ENCODE measurements at places on chromosomes 16 and 17.
A peak's percentile ranks its signal among the peaks of the same experiment; 100 is the strongest.

DNA sequence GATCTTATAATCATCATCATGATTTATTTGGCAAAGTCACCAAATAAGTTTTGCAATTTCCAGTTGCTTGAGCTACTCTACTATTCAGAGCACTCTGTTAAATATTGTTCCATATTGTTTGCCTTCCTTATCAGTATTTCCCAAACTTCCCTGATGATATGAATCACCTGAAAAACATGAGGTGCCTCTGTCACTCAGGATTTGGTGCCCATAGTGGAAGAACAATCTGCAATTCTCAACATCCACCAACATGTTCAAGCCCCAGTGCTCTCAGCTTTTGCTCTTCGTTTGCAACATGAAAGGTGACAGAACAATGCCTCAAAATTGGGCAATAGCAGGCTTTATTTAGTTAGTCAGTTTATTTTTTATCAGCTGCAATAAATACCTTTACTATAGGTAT is 28.6 kb upstream of the WSB1 start:
- no peak for DNase-seq

DNA sequence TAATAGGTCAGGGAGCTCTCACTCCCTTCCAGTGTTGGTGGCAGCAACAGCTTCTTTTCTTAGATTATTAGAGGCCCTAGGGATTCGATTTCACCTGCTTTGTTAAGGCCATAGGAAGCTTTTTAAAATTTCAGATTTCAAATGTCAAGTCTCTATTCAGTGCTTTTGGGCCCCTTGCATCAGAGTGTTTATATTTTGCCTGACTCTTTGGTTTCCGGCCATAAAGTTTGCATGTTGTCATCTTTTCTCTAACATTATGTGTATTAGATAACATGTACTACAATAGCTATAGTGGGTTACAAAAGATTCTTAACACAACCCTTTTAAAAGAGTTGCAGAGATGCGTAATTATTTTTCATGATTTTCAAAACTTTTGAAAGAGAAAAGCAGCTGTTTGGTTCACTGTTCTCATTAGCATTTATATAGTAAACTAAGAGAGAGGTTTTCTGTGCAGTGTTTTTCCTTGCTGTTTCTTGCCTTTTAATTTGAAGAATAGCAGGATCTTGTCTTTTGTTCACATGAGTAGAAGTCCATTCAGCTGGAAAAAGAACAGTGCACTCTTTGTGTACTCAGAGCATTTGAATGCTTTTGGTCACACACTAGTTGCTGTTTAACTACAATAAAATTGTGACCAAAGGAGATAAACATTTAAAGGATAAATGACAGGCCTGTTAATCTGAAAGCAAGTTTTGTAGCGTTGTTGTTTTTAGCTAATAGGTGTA is 52.5 kb downstream of the FTO start:
- DNase-seq = no peak

DNA sequence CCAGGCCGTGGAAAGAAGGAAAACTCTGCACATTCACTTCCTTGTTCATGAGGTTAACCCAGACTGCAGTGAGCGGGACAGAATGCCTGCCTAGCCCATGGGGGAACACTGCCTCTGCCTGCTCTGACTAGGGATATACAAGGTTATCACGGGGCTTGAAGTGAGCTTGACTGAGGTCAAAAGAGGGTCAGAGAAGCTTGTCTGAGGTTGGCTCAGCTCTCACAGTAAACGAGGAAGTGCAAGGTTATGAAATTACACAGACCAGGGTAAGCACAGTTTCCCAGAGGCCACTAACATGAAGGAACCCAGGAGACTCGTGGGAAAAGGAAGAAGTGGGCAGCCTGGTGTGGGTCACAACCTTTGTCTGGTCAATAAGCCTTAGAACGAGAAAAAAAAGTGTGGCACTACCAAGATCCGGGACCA is 28.7 kb downstream of the HIC1 start:
- DNase-seq = no peak

DNA sequence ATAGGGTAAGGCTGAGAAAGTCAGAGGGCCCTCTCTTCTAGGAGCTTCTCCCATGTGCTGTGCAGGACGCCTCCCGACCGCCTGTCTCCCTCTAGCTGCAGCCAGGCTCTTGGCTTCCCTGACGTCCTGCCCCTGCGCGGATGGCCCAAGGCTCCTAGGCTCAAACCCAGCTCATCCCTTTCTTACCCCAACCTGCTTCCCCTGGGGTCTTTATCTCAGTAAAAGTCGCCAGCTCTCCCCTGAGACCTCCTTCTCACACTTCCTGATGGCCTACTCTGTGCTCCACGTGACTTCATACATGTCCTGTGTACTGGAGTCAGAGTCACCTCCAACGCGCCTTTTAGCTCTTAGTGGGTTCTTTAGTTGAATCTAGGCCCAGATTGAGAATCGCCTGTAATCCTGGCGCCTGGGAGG is 1.1 kb upstream of the ZNF747 start:
- DNase-seq = peak; percentile 67

DNA sequence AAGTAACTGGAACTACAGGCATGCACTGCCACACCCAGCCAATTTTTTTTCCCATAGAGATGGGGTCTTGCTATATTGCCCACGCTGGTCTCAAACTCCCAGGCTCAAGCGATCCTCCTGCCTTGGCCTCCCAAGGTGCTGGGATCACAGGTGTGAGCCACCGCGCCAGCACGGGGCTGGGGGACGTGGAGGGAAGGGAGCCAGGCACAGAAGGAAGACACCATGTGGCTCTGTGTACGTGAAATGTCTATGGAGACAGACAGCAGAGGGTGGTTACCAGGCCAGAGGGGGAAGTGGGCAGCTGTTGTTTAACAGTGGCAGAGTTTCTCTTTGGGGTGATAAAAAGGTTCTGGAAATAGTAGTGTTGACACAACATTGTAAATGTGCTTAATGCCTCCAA is 4.6 kb upstream of the PIEZO1 start:
- no peak for DNase-seq

- DNase-seq = no peak
These were observed 249.3 kb downstream of the MRTFB start for GRCh38 chr16:14320406-14320805.

DNA sequence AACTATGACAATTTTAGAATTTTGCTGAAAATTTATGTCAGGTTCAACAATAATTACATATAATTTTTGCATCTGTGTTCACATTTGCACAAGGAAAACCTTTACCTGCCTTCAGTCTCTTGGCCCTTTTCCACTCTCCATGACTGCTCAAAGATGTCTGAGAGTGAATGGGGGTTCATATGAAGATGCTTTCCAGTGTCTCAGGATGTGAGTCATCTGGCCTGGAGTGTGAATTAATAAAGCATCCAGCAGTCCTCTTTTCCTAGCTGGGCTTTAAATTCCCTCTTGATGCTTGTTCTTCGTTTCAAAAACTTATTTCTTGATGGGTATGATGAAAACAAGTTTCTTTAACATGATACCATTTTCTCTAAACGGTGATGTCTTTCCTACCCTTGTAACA is 99.9 kb downstream of the CDK5R1 start:
- DNase-seq = no peak

GRCh38 chr16:28300327-28300726 is 8.0 kb downstream of the SBK1 start:
- no peak for DNase-seq

DNA sequence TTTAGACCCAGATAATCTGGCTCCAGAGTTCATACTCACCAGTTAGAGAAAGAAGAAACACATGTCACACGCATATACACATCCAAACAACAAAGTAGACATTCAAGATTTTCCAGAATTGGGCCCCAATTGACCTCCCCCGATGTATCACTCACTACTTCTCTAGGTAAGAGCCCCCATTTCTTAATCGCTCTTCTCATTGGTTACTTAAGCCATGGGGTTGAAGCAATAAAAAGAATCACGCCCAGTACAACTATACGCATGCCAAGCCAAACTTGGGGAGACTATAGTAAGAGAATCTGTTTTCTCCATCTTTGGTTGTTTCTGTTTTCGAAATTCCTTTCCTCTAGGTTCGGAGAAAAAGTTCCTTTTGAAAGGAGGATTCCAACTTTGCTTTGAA is 565 bp downstream of the DDX52 start:
- no peak for DNase-seq

DNA sequence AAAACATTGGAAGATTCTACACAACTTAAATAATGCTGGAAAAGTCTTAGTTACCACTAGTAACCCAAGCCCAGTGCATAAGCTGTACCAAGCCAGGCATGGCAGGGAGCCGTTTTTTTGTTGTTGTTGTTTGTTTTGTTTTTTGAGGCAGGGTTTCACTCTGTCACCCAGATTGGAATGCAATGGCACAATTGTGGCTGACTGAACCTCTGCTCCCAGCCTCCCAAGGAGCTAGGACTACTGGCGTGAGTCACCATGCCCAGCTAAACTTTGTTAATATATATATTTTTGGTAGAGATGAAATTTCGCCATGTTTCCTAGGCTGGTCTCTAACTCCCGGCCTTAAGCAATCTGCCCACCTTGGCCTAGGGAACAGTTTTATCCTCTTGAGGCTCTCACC is 564 bp upstream of the TMIGD1 start:
- no peak for DNase-seq

DNA sequence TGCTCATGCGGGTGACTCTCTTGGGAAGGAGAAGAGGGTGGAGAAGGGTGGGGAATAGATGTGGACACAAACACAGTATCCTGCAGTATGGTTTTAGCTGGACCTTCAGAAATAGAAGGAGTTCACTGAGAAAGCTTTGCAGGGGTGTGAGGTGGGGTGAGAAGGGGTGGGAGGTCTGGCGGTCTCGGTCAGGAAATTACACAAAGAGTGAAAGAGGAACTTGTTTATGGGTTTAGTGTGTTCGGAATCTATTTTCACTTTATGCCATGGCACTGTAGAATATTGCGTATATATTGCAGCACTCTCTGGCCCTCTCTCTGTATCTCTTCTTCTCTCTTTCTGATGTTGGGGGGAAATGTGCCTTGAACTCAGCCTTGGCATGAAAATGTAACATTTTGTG is 148.2 kb upstream of the GOT2 start:
- DNase-seq = no peak

DNA sequence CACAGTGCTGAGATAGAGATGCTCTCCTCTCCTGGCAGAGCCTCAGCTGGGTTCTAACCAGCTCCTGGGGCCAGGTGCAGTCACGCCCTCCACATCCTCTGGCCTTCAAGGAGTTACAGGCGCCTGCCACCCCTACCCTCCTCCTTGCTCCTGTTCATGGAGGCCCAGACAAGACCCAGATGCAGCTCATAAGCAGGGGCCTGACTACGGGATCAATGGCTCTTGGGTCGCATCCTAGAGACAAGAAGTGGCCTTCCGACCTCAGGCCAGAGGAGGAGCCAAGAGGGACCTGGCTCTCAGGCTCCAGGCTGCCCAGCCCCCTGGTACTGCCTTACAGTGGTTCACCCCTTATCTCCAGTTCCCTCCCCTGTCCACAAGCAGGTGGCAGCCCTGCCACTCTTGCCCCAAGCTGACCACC is 23.0 kb downstream of the ARHGAP27 start:
- no peak for DNase-seq

- DNase-seq = no peak
These were observed 17.8 kb upstream of the CIBAR2 start for GRCh38 chr16:85129876-85130704.

GRCh38 chr16:71338632-71339031 is 19.9 kb upstream of the CALB2 start:
- no peak for DNase-seq

DNA sequence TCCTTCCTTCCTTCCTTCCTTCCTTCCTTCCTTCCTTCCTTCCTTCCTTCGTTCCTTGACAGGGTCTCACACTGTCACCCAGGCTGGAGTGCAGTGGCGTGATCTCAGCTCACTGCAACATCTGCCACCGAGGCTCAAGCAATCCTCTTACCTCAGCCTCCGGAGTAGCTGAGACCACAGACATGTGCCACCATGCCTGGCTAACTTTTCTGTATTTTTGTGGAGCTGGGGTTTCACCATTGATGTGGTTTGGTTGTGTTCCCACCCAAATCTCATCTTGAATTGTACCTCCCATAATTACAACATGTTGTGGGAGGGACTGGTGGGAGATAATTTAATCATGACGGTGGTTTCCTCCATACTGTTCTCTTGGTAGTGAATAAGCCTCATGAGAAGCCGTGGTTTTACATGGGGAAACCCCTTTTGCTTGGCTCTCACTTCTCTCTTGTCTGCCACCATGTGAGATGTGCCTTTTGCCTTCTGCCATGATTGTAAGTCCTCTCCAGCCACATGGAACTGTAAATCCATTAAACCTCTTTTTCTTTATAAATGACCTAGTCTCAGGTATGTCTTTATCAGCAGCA is 90.3 kb upstream of the MPHOSPH6 start:
- no peak for DNase-seq

DNA sequence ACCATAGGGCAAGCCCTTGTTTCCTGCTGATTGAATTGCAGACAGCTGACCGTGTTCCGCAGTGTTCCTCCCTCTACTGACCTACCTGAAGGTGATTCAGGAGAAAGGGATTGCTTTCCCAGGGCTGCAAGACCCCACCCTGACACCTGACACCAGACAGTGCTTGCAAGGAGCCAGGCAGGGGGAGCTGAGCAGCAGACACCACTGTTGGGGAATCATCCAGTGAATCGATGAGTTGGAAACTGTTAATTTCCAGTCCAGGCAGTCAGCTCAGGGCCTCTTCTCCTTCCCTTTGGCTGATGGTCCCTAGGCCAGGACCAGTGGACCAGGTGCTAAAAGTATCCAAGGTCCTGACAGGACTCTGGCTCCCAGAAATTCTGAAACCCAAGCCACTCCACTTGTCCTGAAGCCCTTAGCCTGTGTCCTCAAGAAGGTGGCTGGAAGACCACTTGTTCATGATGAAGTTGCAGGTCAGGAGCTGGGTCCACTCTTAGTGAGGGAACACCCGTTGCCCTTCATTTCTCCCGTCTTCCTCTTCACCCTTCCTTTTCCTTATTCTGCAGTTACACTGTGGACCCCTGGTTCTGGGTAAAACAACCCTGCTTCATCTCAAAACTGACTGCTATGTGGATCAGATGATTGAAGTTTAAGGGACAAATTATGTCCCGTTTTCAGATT is 9.5 kb upstream of the UNK start:
- no peak for DNase-seq

GRCh38 chr17:333626-334396 is 18.8 kb downstream of the RPH3AL start:
- no peak for DNase-seq

DNA sequence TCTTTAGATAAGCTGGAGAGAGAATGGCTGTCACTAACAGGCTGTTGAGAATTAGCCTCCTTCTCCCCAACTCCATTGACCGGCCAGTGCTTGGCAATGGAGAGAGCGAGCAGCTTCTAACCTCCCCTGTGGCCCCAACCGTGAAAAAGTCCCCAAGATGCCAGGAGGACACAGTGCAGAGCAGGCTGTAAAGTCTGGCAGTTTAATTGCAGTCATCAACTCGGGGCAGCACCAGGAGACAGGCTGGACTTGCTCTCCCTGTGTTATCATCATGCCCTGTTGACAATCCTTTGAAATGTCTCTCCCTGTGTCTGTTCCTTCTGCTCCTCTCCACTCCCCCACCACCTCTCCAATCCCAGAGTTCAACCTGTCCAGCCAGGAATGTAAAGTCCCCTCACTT is 705 bp upstream of the CDRT4 start:
- DNase-seq = no peak

- DNase-seq = no peak
These were observed 44.3 kb downstream of the HOXB1 start for GRCh38 chr17:48486557-48486956.

GRCh38 chr16:51641191-51641765 is 490.2 kb upstream of the SALL1 start:
- no peak for DNase-seq

Data from stimulated activated CD4-positive, alpha-beta T cell treated with anti-CD3 and anti-CD28 coated beads, Interleukin-1b, Interleukin-23, amount 100 ng/mL, for 24 hours (primary cell).